ENCODE measurements at places on chromosomes 5 and 9. TPM values are rescaled to one million over a fixed set of nuclear protein-coding genes. Genes with fewer than 3 reads are reported as not detected.

- DNase-seq = no peak
Measured at GRCh38 chr9:37082214-37082765, 38.1 kb upstream of the ZCCHC7 start.

GRCh38 chr5:56457887-56458812, 225.0 kb upstream of the ANKRD55 start:
- DNase-seq = no peak

DNA sequence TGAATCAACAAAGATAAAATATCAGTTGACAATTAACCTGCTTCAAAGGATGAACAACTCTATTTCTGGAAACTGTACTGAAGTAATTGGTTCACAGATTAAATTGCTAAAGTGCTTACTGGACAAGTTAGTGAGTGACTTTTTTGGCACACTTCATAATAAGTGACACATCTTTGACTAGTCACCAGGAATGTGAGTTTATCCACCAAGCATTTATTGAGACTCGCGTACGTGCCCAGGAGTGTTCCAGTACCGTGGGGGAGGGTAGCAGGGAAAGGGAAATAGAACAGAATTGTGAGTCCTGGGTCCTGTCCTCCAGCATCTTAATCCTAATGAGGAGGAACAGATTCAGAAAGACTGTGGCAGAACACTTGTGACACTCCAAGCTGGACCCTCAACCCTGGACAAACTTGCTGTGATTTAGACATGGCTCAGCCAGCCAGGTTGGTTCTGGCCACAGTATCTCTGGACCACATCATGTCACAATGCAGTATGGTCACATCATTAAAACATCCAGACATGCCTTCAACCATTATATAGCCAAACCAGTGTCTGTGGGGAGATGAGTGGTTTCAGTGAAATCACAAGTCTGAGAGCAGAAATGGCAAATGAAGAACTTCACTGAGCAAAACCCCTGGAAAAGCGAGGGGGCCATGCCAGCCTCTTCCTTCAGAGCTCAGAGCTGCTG, 623.1 kb downstream of the BNC2 start:
- DNase-seq = no peak

ERCC6L2 gene
- 69.5 TPM for total RNA-seq

DNA sequence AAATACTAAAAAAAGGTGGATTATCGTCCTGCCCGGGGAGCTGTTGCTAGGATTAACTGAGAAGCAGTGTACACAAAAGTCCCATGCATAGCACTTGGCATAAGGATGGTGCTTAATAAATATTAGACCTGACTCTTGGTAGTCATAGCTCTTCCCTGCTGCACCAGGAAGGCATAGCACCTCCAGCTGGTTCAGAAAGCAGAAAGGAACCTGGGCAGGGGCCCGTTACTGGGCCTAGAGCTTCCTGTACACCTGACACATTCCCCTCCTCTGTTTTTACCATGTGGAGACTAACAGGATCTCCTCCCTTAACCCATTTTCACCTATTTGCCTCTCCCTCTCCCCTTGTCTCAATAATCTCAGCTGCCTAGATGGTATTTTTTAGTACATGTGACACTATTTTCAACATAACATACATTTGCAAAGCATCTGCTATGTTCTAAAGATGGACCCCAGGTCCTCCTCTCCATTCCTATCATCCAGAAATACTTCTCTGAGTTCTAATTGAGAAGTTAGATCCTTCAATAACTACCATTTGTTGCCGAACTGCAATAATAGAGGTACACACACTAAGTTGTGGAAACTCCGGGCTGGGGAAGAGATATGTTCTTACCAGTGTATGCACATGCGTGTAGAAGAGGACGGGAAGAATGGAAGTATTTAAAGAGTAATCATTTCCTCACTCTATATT, 3.2 kb upstream of the ANP32B start:
- no peak for DNase-seq

- DNase-seq = peak; percentile 63
Measured at GRCh38 chr5:68246802-68247201, 31.2 kb downstream of the PIK3R1 start.

DNA sequence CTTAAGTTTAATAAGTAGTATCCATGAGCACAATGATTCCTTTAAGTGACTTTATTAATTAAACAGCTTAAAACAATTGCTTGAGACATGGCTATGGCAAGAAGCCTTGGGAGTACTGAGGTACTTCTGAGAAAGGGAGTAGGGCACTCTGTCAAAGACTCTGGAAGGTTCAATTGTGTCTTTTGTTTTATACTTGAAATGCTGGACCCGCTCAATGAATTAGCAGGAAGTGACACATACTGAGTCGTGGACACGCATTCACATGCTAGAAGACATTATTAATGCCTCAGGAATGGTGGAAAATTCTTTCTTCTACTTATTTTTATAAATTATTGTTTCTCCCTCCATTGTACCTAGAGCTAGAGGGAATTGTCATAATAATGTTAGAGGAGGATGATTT, 347.3 kb upstream of the ZNF608 start:
- DNase-seq = no peak

GRCh38 chr5:14879937-14880589, 8.5 kb upstream of the ANKH start:
- no peak for DNase-seq

DNA sequence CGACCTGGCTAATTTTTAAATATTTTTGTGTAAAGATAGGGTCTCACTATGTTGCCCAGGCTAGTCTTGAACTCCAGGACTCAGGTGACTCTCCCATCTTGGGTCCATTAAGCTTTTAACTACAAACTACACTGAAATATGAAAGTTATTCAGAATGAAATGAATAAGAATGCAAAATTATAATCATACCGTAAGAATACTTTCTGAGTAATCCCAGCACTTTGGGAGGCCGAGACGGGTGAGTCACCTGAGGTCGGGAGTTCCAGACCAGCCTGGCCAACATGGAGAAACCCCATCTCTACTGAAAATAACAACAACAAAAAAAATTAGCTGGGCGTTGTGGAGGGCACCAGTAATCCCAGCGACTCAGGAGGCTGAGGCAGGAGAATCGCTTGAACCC, 1.1 kb upstream of the ORM1 start:
- no peak for DNase-seq

PDE4D gene
- total RNA-seq = 4.7 TPM

DNA sequence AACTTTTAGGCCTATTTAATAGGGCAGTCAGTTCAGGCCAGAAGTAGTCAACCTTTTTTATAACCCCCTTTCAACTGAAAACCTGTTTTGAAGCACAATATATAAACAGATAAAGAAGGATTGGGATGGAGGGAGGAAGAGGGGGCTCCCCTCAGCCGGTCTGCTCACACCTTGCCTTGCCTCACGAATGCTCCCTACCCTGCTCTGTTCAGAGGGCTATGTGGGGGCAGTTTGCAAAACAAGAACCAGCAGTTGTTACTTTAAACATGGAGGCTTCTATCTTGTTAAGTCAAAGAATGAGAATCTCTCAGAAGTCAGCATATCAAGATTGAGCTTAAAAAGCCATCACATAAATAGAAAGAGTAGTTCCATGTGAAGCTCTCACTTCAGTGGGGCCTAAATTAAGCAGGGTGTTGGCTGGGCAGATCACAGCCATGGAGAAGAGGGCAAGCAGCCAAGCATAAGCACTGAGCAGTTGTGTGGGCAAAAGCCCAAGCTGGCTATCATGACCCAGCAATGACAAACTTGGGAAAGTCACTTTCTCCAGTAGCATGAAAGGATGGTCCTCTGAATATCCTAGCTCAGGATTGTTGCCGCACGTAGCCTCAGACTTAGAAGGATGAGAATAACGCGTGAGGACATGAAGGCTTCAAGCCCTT, 70.6 kb downstream of the ALDH1A1 start:
- no peak for DNase-seq

ERGIC1 gene
- total RNA-seq = 92.2 TPM

- DNase-seq = no peak
Measured at GRCh38 chr9:109908459-109909390, 128.7 kb downstream of the PALM2AKAP2 start.

DNA sequence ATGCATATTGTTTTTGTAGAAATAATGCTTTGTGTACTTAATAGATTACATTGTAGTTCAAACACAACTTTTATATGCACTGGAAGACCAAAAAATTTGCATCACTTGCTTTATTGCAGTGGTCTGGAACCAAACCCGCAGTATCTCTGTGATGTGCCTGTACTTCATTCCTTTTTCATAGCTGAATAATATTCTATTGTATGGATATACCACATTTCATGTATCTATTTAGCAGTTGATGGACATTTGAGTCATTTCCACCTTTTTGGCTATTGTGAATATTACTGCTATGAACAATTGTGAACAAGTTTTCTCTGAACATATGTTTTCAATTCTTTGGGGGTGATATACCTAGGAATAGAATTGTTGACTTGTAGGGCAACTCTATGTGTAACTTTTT, 40.1 kb downstream of the ITGA1 start:
- no peak for DNase-seq

OR1J2 gene
- total RNA-seq = not detected

- no peak for DNase-seq
Measured at GRCh38 chr5:127910307-127910956, 173.1 kb upstream of the SLC12A2 start.

- no peak for DNase-seq
Measured at GRCh38 chr5:84791138-84791537, 406.5 kb upstream of the EDIL3 start.

- no peak for DNase-seq
Measured at GRCh38 chr5:156411185-156411613, 84.2 kb downstream of the SGCD start.

GRCh38 chr5:139804800-139805397, 9.3 kb downstream of the PSD2 start:
- no peak for DNase-seq
